ENCODE measurements at places on chromosomes 2 and 18. TPM values are rescaled to one million over a fixed set of nuclear protein-coding genes. Genes with fewer than 3 reads are reported as not detected.
A peak's percentile ranks its signal among the peaks of the same experiment; 100 is the strongest.

Gene SNRNP27
- total RNA-seq = 44.2 TPM

DNA sequence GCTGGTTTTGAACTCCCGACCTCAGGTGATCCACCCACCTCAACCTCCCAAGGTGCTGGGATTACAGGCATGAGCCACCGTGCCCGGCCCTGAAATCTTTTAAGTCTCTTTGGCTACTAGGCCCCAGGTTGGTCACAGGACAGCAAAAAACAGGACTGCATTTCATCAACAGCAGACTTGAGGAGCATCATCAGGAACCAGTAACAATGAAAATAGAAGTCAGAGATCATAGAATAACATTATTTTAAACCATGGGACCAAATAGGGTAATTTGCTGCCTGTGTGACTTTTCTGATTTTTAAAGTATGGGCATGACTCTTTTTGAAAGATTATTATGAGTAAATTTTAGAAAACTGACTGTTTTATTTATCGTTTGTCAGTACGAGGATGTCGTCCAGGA lies 24.8 kb downstream of the PPP1CB start:
- no peak overlapping the region for H3K4me3 ChIP-seq
- DNase-seq = no peak
- H3K36me3 ChIP-seq = peaks cover 2% of the 10 kb centered on the region

GRCh38 chr2:118750959-118751565 lies 96.4 kb downstream of the EN1 start:
- H3K4me1 ChIP-seq = no peaks in the 10 kb centered on the region
- DNase-seq = no peak
- H3K4me3 ChIP-seq = no peak overlapping the region
- H3K36me3 ChIP-seq = no peaks in the 10 kb centered on the region
- peaks cover 19% of the 10 kb centered on the region for H3K27me3 ChIP-seq
- H3K27ac ChIP-seq = no peak overlapping the region

Gene FAM237A
- total RNA-seq = not detected

DNA sequence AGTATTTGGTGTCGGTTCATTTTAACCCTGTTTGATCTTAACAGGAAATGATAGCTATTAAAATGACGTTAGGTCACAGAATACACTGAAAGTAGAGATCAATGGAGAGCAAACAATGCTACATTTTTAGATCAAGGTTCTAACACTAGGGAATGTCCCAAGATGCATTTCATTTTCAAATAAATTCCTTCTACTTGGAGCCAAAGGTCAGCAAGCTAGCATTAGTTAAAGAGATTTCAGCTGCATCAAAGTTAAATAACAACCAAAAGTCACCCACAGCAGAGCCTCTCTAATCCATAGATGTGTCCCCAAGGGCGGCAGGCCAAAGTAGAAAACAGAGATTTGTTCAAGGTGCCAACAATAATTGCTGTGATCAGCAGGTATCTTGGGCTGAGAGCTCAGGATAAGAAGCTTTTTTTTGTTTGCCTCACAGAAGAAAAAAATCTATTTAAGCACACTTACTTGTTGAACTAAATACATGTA lies 1233.6 kb upstream of the TMEFF2 start:
- DNase-seq = no peak
- H3K4me3 ChIP-seq = no peak overlapping the region
- no peak overlapping the region for H3K27ac ChIP-seq
- H3K36me3 ChIP-seq = no peaks in the 10 kb centered on the region

- no peaks in the 10 kb centered on the region for H3K27me3 ChIP-seq
- peaks cover 99% of the 10 kb centered on the region for H3K4me1 ChIP-seq
- peak overlapping the region; percentile 19 for H3K4me3 ChIP-seq
- H3K27ac ChIP-seq = peak overlapping the region; percentile 100
These were observed 52.0 kb downstream of the ZFP36L2 start for GRCh38 chr2:43174368-43174916.

DNA sequence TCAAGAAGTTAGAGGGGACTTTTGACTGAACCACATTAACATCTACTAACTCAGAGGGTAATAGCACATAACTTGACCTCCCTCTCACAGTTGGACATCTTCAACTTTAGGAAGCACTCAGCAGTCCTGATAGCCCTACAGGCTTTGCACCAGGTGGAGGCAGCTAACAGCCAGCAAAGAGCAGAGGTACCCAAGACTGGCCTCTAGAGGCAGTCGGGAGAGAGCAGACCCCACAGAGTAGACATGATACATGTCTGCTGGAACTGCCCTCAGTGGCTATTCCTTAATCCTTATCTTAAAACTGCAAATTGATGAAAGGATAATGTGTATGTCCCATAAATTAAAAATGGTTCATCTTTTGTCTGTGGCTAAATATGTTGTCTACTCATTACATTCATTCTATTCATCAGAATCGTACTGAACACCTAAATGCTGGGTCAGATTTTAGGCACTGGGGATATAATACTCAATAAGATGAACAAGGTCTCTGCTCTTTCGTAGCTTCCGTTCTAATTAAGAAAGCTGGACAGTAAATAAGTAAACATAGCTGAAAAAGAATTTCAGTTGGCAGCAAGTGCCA lies 49.8 kb downstream of the CAB39 start:
- no peak overlapping the region for H3K4me3 ChIP-seq
- no peak overlapping the region for H3K27ac ChIP-seq
- peak; percentile 17 for DNase-seq
- peaks cover 50% of the 10 kb centered on the region for H3K36me3 ChIP-seq

Gene C1D
- 18.7 TPM for total RNA-seq

Gene ASNSD1
- 31.7 TPM for total RNA-seq

GRCh38 chr2:236501026-236501425 lies 68.6 kb upstream of the ACKR3 start:
- H3K27ac ChIP-seq = no peak overlapping the region
- DNase-seq = no peak
- H3K4me1 ChIP-seq = no peaks in the 10 kb centered on the region
- H3K4me3 ChIP-seq = no peak overlapping the region
- H3K36me3 ChIP-seq = no peaks in the 10 kb centered on the region

Gene CPLX4
- total RNA-seq = not detected

GRCh38 chr2:67839668-67840067 lies 223.1 kb downstream of the C1D start:
- no peaks in the 10 kb centered on the region for H3K27me3 ChIP-seq
- no peak overlapping the region for H3K27ac ChIP-seq
- H3K4me1 ChIP-seq = no peaks in the 10 kb centered on the region
- no peak for DNase-seq
- no peak overlapping the region for H3K4me3 ChIP-seq

GRCh38 chr2:100262046-100262445 lies 60.3 kb downstream of the LONRF2 start:
- no peak overlapping the region for H3K4me3 ChIP-seq
- no peak overlapping the region for H3K27ac ChIP-seq
- no peaks in the 10 kb centered on the region for H3K4me1 ChIP-seq

GRCh38 chr2:231191896-231192872 lies 6.2 kb upstream of the ARMC9 start:
- H3K27me3 ChIP-seq = no peaks in the 10 kb centered on the region
- H3K27ac ChIP-seq = no peak overlapping the region
- no peak for DNase-seq
- no peak overlapping the region for H3K4me3 ChIP-seq
